ENCODE measurements at places on chromosomes 3 and 15.

DNA sequence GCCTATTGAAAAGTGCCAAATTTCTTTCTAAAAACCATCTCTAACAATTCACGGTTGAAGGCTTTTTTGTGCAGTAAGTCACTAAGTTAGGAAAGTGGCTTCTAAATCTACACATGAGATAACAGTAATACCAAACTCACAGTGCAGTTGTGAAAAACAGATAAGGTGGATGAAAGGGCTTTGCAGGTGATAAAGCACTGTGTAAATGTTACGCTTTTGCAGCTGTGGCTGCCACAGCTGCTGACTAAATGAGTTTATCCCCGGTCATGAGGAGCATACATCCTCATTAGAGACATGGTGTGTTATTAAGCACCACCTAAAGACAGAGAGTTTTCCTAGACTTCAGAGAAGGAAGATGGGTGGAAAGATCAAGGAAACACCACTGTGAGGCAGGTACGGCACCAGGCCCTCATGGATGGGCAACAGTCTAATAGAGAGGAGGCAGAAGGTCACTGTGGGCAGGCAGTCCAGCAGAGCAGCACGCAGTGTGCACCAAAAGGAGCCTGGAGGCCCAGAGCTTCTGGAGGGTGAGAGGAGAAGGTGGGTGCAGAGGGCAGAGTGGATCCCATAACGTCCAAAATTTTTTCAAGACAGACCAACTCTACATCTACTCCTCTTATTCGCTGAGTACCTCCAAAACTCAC, 68.5 kb downstream of the FMN1 start:
- DNase-seq, result no peak

- DNase-seq, result no peak
These were observed 53.5 kb upstream of the CCDC54 start for GRCh38 chr3:107323723-107324122.

DNA sequence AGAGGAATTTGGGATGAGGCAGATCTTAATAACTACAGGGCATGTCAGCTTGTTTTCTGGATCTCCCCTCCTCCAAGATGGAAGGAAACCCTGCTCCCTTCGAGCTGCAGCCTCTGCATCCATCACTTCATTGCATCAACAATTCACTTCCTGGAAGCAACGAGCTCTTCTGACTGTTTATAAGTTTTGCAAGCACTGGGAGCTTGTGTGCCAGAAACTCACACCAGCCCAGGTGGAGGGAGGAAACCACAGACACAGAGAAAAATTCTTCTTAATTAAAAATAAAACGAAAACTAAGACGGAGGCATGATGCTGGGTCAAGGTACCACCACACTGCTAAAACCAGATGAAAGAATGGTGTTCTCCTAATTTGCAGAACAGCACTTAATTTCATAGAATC, 10.6 kb downstream of the LRIG1 start:
- no peak for DNase-seq

DNA sequence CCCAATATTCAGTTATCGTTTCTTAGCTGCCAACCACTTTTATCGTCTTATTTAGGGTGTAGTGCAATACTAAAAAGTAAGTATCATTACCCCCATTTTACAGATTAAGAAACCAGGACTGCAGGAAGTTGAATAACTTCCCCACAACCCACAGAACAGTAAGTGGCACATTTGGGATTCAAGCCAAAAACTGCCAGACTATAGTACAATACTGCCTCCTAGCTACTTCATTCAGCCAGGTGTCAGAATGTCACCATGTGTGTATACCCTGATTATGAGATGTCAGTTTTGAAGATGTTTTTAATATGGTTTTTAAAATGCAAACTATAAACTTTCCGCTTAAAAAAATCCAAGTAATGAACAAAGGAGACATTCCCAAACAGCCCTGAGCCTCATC, 74.2 kb upstream of the PROK2 start:
- DNase-seq, result no peak

DNA sequence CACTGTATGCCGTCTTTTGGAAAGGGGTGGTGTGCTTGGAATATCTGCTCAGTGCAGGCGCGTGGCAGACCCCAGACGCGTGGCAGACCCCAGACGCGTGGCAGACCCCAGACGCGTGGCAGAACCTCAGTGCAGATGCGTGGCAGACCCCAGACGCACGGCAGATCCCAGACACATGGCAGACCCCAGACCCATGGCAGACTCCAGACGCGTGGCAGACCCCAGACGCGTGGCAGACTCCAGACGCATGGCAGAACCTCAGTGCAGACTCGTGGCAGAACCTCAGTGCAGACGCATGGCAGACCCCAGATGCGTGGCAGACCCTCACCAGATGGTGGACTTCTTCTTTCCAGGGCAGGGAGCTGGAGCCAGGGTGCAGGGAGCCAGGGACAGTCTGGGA, 637 bp upstream of the MUC4 start:
- no peak for DNase-seq

DNA sequence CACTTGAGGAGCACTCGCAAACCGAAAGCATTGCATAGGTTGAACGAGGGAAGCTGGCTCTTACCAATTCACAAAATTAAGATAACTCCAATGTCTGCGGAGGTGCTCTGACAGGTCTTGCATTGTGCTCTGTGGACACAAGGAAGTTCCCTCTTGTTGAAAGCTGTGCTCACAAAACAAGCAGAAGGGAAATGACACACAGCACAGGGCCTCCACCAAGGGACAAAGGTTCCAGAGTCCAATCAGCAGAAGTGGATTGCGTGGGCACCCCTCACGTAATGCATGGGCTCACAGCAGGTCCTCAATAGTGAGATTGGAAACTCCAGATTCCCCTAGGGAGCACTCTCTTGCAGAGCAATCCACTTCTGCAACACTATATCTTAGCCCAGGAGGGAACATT, 89.9 kb downstream of the ATP10A start:
- no peak for DNase-seq

DNA sequence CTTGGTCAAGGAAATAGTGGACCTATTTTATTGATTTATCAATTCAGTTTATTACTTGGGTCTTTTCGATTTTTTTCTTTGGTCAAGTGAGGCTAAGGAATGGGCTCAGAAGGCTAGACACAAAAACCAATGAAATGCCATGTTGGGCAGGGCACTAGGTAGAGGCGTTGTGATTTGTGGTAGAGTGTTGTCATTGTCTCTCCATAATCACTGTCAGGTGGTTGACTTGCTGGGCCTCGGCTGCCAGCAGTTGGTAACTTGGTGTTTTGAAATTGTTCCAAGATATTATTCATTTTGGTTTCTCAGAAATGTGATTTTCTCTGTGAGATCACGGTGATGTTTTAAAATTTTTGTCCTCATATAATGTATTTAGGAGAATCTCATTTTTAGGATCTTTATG, 173.6 kb downstream of the KLHL25 start:
- DNase-seq, result no peak

DNA sequence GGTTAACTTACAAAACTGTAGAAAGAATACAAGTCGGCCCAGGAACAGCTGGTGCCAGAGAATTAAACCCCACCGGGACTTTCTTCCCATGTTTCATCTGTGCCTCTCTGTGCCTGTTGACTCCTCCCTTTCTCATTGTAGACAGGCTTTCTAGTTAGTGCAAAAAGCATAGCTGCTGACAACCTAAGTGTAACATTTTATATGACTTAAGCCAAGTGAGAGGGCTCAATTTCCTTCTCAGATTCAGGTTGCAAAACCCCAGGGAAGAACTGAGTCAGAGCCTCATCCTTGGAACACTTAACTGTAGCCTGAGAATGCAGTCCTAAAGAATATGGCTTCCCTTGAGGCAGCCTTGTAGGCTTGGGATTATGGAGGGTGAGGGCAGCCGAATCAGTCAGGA, 302.5 kb upstream of the AZI2 start:
- no peak for DNase-seq

DNA sequence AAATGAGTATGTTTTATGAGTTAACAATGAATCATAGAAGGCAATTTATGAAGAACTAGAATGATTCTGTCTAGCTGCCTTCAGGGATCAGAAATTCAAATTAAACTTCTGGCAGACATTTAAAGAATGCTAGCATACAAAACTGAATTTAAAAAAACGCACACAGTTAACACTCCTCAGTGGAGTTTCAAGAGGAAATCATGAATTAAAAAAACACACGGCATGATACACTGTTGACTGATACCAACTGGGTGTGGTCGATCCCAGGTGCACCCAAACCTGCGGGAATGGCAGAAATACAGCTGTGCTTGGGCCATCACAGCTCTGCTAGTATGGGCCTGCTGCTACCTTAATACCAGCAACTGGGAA, 526.0 kb downstream of the FOXP1 start:
- DNase-seq, result no peak
